Gastrocnemius medialis (tissue), 4 donors: ENCODE measurements at places on chromosomes 2 and 18.

- peak; percentile 32 for DNase-seq
These were observed 2.1 kb downstream of the GULP1 start for GRCh38 chr2:188293601-188294351.

GRCh38 chr2:14891546-14891945 lies 259.0 kb downstream of the LRATD1 start:
- DNase-seq: no peak

DNA sequence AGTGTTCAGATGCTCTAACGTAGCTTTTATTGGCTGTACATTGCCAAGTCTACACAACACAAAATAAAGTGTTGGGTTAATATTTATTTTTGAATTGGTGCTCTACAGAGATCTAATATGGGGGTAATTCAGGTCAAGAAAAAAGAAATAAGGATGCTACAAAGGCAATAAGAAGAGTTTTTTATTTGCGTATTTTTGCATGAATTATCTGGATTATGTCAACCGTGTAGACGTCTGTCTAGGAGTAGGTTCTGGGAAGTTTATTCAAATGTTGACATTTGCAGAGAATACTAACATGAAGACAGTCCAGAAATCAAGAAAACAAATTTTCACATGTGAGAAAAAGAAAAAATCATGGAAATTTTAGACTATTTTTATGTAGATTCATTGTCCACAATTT lies 876.7 kb upstream of the POU3F3 start:
- no peak for DNase-seq

DNA sequence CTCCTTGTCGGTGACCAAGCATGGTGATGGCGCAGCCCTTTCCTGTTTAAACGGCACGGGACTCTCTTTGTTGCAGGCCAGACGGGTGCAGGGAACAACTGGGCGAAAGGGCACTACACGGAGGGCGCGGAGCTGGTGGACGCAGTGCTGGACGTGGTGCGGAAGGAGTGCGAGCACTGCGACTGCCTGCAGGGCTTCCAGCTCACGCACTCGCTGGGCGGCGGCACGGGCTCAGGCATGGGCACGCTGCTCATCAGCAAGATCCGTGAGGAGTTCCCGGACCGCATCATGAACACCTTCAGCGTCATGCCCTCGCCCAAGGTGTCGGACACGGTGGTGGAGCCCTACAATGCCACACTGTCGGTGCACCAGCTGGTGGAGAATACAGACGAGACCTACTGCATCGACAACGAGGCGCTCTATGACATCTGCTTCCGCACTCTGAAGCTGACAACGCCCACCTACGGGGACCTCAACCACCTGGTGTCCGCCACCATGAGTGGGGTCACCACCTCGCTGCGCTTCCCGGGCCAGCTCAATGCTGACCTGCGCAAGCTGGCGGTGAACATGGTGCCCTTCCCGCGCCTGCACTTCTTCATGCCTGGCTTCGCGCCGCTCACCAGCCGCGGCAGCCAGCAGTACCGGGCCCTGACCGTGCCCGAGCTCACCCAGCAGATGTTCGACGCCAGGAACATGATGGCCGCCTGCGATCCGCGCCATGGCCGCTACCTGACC lies 17.1 kb downstream of the TUBB6 start:
- DNase-seq: no peak

GRCh38 chr2:174015428-174015827 lies 50.3 kb upstream of the SP3 start:
- no peak for DNase-seq

DNA sequence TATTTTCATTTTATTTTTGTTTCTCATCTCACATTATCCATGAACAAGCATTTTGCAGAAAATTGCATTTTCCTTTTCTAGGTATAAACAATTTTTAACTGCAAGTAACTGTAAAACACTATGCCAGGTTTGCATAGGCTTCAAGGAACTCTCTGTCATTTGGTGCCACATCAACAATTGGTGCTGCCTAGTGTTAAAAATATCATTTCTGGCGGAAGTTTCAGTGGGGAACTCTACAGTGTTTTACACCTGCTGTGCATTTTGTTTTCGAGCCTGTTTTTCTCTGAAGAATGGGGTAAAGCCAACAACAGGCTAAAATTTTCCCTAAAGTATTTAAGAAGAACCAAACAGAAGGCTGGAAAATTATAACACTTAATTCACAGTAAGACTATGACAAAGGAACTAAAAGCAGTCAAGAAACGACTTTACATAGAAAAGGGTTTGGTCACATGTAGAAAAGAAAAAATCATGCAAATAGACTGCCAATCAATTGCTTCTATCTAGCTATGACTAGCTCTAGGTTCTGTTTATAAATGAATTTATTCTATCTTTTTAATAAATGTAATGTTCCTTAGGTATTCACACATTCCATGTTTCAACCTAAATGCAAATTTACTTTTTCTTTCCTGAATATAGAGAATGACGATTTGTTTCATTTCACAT lies 21.4 kb upstream of the FRZB start:
- DNase-seq: no peak

DNA sequence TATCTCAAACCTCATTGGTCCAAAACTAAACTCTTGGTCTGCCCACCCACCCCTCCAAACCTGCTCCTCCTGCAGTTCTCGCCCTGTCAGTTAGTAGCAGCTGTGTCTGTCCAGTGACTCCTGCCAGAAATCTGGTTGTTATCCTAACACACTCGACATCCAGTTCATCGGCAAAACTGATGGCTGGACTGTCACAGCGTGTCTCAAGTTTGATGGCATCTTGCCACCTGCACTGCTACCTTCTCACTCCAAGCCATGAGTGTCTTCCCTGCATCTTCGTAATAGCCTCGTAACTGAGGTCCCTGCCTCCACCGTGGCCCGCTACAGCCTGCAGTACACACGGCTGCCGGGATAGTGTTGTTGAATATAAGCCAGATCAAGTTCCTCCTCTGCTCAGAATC lies 470.1 kb upstream of the RAB12 start:
- peak; percentile 38 for DNase-seq
